ENCODE measurements at places on chromosomes 2 and 18.

- DNase-seq, result no peak
Measured at GRCh38 chr2:41145066-41145465, 693.2 kb upstream of the SLC8A1 start.

DNA sequence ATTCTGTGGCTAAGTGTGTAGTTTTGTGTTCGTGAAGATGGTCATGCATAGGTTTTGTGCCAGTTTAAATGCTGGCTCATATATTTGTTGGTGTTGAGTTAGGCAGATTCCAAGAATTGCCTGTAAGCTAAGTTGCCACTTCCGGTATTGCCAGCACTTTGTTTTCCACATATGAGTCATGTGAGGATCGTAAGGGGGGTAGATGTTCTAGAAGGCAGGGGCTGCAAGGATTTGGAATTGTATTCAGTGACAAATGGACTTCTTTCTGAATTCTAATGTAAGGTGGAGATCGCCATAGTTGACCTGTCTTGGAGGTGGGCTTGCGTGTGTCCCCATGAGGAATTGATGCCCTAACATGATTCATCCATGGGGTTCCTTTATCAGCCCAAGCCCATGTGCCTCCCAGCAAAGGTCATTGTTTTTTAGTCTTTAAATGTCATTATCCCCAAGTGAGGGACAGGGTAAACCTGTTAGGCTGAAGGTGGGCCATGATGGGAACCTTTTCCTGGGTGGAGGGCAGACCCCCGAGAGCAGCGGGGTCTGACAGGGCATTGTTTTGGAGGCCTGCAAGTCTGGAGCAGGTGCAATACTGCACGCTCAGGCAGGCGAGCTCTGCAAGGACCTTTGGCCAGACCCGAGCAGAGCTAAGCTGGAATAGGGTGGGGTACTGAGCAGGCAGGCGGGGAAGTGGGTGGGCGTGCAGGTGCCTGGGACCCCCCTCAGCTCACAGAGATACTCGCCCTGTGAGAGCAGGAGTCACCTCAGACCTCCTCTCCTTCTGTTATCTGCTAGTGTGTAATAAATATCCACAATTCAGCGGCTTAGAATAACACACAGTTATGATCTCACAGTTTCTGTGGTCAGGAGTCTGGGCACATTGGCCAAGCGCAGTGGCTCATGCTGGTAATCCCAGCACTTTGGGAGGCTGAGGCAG is 77.4 kb downstream of the LRRFIP1 start:
- DNase-seq, result no peak

- DNase-seq, result no peak
Measured at GRCh38 chr2:165660361-165660760, 133.7 kb downstream of the GALNT3 start.

DNA sequence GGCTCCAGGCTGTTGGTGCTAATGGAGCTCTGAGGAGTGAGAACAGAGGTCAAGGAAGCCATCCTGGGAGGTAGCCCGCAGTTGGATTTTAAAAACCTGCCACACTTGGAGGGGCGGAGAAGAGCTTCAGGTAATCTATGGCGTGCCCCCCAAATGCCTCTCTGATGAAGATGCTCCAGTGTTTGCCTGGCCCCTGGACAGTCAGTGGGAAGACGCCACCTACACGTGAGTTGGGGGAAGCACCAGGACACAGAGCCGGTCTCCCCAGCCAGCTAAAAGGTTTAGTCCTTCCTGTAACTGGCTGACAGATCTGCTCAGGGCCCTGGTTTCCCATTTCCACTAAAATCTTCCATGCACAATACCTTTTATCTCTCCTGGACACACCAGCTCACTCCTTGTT is 225.0 kb downstream of the TTC32 start:
- no peak for DNase-seq

DNA sequence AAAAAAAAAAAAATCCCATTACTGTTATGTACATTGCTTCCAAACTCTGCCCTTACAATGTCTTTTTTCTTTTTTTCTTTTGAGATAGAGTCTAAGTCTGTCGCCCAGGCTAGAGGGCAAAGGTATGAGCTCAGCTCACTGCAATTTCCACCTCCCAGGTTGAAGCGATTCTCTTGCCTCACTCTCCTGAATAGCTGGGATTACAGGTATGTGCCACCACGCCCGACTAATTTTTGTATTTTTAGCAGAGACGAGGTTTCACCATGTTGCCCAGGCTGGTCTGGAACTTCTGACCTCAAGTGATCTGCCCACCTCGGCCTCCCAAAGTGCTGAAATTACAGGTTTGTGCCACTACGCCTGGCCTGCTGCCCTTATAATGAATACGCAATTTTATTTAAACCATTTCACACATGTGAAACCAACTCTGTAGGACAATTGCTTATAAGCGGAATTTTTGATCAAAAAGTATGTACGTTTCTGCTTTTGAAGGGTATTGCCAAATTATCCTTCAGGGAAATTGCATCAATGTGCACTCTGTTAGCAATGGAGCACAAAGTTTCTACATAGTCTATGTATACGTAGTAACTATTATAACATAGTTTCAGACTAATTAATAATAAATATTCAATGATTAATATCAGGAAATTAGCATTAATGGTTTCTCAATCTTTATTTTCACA is 55.7 kb upstream of the ACTR3 start:
- DNase-seq, result no peak

DNA sequence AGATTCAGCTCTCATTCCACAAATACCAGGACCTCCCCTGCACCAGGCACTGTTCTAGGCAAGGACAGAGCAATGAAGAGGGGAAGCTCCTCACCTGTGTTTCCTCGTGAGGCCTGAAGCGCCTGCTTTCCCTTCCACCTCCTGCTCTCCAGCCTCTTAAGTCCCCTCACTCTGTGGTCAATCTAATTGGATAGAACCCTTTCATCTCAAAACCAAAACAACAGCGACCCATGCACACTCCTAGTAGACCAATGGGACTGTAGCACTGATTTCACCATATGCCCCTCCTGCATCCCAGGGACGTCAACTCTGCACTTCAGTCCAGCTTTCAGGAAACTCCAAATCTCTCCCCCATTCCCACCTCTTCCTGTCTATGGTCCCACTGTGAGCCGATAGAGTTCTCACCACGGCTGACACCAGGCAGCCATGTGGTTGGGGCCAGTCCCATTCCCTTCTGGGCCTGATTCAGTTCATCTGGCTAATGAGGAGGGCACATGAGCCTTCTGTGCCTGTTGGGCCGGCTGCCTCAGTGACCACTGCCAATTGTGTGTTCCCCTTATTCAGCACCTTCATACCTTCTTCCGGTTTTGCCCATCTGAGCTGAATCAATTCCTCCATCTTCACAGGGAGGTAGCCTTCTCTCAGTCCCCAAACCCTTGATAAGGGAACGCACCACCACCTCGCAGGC is 33.3 kb upstream of the MAT2A start:
- no peak for DNase-seq

GRCh38 chr2:134153294-134153880 is 100.5 kb upstream of the MGAT5 start:
- DNase-seq, result no peak

DNA sequence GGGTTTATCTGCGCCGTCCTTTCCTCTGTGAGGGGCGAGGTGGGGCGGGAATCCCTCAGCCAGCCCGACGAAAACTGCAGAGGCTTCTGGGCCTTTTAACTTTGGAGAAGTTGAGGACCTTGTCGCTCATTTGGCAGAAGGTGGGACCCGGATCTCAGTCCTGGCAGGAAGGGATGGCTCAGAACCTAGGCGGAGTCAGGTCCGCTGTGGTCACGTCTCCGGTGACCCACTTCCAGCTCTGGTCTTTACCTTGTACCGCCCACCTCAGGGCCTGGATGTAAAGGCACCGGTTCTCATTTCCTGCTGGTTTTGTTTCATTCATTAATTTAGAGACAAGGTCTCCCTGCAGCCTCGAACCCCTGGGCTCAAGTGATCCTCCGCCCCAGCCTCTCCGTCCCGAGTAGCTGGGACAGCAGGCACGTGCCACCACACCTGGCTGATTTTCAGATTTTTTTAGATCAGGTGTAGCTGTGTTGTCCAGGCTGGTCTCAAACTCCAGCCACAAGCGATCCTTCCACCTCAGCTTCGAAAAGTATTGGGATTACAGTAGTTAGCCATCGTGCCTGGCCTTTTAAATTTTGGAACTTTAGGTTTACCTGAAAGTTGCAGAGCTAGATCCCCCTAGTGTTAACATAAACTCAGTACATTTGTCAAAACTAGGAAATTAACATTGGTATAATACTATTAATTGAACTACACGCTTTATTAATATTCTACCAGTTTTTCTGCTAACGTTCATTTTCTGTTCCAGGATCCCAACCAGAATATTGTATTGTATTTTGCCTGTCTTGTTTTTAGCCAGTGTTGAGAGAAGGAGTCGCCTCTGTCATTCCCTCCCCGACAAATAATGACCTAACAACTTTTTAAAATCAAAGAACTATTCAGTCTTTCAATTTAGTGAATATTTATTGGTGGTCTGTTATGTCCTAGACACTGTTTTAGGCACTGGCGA is 852 bp downstream of the POLI start:
- peak; percentile 68 for DNase-seq

- no peak for DNase-seq
Measured at GRCh38 chr2:234569776-234570430, 73.0 kb upstream of the ARL4C start.

- DNase-seq, result peak; percentile 73
Measured at GRCh38 chr2:235500761-235501672, 7.2 kb downstream of the AGAP1 start.

DNA sequence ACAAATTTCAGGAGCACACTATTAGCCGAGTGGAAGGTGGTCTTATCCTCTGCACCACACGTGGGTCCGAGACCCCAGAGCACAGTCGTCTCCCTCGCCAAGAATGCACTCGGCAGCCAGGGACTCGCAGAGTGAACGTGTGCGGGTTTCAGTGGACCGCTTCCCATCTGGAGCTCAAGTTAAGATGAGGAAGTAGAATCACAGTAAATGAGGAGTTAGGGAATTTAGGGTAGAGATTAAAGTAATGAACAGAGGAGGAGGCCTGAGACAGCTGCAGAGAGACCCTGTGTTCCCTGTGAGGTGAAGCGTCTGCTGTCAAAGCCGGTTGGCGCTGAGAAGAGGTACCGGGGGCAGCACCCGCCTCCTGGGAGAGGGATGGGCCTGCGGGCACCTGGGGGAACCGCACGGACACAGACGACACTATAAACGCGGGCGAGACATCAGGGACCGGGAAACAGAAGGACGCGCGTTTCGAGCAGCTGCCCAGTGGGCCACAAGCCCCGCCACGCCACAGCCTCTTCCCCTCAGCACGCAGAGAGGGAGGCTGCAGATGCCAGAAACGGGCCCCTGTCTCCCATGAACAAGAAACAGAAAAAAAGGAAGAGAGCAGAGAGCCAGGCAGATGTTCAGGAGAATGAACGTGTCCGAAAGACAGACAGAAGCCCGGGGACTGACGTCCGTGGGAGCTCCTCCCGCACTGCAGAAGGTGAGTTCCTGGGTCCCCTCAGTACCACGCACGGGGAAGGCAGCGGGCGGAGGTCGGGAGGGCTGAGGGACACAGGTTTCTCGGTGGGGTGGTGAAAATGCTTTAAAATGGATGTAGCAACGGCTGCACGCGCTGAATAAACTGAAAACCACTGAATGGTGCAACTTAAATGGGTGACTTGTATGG is 5.4 kb upstream of the KCNG2 start:
- DNase-seq, result no peak

- no peak for DNase-seq
Measured at GRCh38 chr18:2681993-2682603, 26.6 kb downstream of the SMCHD1 start.

- DNase-seq, result peak; percentile 91
Measured at GRCh38 chr2:234003972-234004617, 46.4 kb upstream of the SPP2 start.

- DNase-seq, result no peak
Measured at GRCh38 chr2:240579071-240579762, 7.3 kb upstream of the CAPN10 start.

- DNase-seq, result no peak
Measured at GRCh38 chr2:202043475-202043874, 9.8 kb downstream of the FZD7 start.

DNA sequence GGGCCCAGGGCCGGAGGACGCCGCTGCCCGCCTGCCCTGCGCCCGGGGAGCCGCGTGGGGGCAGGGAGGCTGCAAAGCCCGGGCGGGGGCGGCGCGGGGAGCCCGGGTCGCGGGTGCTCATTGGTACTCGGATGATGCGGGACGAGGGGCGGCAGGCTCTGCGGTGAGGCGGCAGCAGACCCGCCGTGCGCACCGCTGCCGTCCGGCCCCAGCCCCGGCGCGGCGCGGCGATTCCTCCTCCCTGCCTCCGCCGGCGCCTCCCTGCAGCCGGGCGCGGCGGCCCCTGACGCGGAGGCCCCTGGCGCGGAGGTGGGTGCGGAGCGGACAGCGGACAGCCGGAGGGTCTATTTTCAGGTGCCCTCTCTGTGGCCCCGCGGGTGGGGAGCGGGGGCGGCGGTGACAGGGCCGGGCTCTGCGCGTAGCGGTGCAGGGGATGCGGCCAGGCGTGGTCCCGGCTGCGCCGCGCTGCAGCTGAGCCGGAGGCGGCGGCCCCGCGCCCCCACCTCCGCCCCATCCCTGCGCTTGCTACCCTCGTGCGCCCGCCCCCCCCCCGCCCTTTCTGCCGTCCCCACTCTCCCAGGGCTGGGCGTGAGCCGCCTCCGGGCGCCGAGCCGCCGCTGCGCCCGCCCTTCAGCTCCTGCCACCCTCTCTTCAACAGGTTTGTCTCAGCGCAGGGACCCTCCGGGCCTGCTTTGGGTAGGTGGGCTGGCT is 640 bp downstream of the SPTBN1 start:
- no peak for DNase-seq

- DNase-seq, result peak; percentile 96
Measured at GRCh38 chr2:1967242-1968208, 223.2 kb upstream of the PXDN start.

GRCh38 chr2:145538661-145539350 is 1018.9 kb upstream of the ZEB2 start:
- DNase-seq, result no peak

GRCh38 chr2:45069684-45070083 is 60.4 kb upstream of the SIX2 start:
- no peak for DNase-seq

GRCh38 chr2:56017784-56018183 is 94.2 kb upstream of the EFEMP1 start:
- DNase-seq, result no peak

DNA sequence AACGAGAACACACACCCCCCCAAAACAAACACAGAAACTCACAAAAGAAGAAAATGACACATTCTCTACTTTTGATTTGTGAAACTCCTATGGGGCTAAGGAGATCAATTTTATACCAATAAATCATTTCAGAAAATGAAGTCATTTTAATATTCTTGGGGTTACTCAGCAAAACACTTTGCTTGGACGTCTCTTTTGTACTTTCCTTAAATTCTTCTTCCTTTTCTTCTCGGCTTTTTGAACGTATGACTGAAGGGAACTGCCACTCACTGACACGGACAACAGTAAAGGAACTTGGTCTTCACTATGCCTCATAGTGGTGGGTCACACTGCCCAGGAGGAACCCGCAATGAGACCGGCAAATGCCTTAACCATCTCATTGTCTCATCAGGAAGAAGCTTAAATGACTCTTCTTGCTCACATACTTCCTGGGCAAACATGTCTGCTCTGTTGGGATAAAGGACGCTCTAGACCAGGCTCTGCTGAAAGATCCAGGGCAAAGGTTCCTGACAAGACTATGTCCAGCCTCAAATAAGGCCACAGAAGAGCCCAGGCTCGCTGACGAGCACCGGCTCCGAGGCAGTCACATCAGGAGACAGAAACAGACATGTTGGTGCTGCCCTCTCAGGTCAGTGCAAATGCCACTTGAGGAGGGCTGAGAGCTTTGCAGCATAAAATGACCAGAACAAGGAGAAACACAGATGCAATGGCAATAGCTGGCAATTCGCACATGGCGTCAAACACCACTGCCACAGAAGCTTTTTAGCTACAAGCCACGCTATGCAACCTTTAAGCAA is 205.5 kb downstream of the TGIF1 start:
- DNase-seq, result no peak

- peak; percentile 43 for DNase-seq
Measured at GRCh38 chr18:70188113-70188512, 17.4 kb downstream of the RTTN start.

GRCh38 chr2:170525566-170525900 is 189.6 kb upstream of the SP5 start:
- peak; percentile 99 for DNase-seq
